NCI-H187 (cell line): ENCODE measurements at places on chromosomes 1 and 21.

DNA sequence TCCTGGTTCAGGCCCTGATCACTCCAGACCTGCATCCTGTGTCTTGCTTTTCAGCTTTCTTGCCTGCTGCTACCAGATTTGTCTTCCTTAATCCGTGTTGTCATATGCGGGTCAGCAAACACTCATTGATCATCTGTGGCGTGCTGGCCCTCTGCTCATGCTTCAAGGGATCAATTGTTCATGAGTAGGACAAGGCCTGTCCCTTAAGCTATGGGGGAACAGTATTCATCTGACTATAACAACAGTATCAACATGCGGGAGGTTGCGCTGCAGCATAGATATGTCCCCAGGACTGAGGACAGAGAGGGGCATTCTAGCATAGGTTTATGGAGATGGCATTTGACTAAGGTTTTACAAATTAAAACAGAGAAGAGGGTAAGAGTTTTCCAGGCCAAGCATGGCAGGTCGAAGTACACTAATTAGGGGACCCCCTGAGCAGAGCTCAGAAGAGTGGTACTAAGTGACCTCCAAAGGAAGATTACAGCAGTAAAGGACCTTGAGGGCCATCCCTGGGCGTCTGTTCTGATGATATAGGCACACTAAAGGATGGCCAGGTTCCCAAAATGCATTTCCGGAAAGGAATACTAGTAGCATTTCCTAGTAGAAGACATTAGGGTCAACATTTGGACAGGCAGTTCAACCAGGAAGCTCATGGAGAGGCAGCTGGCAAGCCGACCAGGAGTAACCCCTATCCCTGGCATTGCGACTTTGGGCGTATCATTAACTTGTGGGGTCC is 811 bp upstream of the ZNF672 start:
- no peak for DNase-seq

GRCh38 chr21:43937891-43938309 is 72.9 kb downstream of the AGPAT3 start:
- no peak for DNase-seq

- DNase-seq: no peak
Measured at GRCh38 chr1:93033785-93034184, 45.3 kb upstream of the MTF2 start.

GRCh38 chr1:58551186-58552140 is 4.9 kb upstream of the OMA1 start:
- DNase-seq: no peak

- DNase-seq: no peak
Measured at GRCh38 chr1:2273401-2274090, 45.4 kb downstream of the SKI start.

DNA sequence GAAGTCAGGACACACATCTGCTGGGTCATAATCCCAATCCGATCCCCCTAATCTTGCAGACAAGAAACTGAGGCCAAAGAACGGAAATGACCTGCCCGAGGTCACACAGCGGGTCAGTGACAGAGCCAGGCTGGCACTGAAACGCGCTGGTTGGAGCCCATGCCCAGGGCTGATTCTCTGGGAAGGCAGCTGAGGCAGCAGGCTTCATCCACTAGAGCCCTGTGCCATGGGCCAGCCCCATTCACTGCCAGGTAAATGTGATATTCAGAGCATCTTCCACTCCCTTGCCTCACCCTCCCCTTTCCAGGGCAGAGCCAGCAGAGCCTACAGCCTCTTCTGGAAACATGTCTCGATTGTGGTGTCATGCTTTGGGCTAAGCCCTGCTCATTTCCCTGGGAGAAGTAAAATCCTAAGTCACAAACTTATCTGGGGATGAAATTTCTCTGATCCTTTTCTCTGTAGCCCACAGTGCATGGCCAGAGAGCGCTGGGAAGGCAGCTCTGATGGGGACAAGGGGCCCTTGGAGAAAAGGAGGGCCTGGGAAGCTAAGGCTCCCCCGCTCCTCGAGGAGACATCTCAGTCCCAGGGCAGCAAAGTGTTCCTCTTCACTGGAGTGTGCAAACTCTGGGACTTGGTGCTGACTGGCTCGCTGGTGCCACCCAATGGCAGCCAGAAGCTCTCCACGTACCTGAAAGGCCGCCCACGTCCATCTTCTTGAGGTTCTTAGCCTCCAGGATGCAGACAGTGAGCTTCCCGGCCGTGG is 110.4 kb downstream of the SYT2 start:
- DNase-seq: no peak

DNA sequence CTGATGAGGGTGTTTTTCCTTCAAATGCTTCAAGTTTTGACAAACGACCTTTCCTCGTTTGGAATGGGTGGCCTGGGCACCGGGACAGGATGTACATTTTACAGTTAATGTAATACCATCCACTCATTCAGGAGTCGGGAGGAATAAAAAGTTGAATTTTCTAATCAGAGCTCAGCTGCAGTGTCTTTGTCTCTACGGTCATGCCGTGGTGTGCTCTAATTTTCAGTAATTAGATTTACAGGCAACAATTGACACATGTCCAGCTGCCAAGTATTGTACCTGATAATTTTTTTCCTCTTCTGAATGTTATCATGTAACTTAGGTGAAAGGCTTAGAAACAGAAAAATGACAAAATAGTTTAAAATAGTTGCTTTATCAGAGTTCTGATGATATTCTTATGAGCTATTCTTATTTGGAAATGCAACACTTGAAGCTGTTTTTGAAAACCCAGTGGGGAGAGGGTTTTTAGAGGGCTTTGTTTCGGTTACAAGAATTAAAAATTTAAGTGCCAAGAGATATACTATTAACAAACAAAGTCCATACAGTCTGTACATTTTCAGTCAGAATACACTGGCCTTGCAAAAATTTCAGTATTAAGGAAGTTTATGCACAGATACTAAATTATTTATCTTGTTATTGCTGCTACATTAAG is 1.0 kb downstream of the CDKN2C start:
- DNase-seq: no peak

- no peak for DNase-seq
Measured at GRCh38 chr1:203031467-203031866, 5.2 kb downstream of the PPFIA4 start.

GRCh38 chr1:44212355-44213221 is 683 bp upstream of the DMAP1 start:
- DNase-seq: no peak

DNA sequence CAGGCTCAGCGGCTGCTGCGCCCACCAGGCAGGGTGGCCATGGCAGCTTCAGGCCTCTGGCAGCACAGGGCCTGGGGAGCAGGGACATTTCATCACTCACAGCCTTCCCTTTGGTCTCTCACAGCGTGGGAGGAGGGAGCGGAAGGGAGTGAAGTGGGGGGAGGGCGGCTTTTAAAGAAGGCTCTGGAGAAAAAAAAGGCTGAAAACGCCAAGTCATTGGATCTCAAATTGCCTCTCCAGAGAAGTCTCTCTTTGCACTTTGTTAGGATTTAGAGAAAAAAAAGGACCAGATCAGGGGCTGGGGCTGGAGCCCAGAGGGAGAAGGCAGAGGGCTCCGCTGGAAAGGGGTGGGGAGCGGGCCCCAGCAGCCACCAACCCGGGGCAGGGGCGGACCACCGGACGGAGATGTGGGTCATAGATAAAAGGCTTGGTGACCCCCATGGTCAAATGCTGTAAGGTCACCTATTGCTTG is 209.9 kb downstream of the GRIK3 start:
- DNase-seq: no peak
